ENCODE measurements at places on chromosomes 6 and 20.

DNA sequence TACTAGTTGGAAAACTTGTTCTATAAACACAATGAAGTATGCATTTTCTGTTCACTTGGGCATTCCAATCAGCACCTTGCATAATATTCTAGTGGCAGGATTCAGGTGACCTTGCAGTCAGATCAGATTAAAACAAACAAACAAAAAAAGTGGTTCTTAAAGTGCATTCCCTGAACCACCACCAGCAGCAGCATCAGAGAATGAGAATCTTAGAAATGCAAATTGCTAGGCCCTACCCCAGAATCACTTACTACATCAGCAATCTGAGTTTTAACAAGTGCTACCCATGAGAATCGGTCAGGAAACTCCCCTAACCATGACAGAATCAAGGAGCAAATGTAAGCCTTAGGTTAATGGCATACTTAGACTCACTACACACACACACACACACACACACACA is 41.7 kb downstream of the SNAP25 start:
- DNase-seq: no peak

DNA sequence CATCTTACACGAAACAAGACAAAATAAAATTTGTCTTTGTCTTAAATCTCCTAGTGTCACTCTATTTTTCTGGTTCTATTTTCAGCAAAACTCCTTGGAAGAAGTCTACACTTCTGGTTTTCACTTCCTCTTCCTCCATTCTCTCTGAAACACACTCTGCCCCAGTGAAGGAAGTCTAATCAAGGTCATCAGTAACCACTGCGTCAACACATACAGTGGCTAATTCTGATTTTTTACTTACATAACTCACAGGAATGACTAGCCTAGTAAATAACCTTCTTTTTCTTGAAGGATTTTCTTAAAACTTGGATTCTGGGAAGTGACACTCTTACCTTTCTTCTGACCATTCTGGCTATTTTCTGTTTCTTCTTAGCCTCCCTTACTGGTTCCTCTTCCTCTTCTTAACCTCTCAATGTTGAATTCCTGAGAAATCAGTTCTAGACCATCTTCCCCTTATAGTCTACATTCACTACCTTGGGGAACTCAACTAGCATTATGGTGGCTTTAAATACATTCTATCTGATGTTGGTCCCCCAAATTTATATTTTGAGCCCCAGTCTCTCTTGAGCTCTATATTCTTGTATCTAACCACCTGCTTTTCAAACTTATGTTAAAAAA is 37.5 kb downstream of the AIG1 start:
- DNase-seq: no peak

- peak; percentile 81 for DNase-seq
Observed at GRCh38 chr6:46490425-46491200, 636 bp downstream of the RCAN2 start.

DNA sequence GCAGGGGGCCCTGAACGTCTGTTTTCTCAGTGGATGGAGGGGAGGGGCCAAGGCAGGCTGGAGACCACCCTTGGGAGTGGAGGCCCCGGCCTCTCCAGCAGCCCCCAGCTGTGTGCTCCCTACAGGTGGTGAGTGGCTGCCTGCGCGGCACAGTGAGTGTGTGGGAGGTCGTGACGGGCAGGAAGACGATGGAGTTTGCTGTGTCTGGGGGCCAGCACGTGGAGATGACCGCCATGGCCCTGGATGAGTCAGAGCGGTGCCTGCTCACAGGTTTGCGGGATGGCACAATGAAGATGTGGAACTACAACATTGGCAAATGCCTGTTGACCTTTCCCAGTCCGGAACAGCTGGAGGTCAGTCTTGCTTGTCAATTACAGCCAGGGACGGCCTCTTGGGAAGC is 52.6 kb downstream of the EFCAB8 start:
- no peak for DNase-seq

GRCh38 chr6:33490621-33491020 is 36.2 kb downstream of the ZBTB9 start:
- DNase-seq: peak; percentile 42

GRCh38 chr6:80382811-80383210 is 276.3 kb downstream of the BCKDHB start:
- peak; percentile 37 for DNase-seq

GRCh38 chr6:79943133-79943532 is 4.2 kb downstream of the ELOVL4 start:
- DNase-seq: no peak
